CD4-positive, CD25-positive, alpha-beta regulatory T cell (primary cell): ENCODE measurements at places on chromosomes 6 and 20. TPM values are rescaled to one million over a fixed set of nuclear protein-coding genes. Genes with fewer than 3 reads are reported as not detected.
A peak's percentile ranks its signal among the peaks of the same experiment; 100 is the strongest.

GRCh38 chr6:4412488-4412887, 277.1 kb upstream of the ECI2 start:
- no peaks in the 10 kb centered on the region for H3K4me1 ChIP-seq

- peaks cover 43% of the 10 kb centered on the region for H3K4me1 ChIP-seq
- peak overlapping the region; percentile 93 for H3K27ac ChIP-seq
Measured at GRCh38 chr6:63635215-63635587, 401 bp upstream of the PHF3 start.

- no peak for DNase-seq
- peaks cover 2% of the 10 kb centered on the region for H3K27me3 ChIP-seq
- H3K36me3 ChIP-seq: no peaks in the 10 kb centered on the region
- H3K4me3 ChIP-seq: no peak overlapping the region
Measured at GRCh38 chr6:132952031-132952867, 137.9 kb downstream of the RPS12 start.

DNA sequence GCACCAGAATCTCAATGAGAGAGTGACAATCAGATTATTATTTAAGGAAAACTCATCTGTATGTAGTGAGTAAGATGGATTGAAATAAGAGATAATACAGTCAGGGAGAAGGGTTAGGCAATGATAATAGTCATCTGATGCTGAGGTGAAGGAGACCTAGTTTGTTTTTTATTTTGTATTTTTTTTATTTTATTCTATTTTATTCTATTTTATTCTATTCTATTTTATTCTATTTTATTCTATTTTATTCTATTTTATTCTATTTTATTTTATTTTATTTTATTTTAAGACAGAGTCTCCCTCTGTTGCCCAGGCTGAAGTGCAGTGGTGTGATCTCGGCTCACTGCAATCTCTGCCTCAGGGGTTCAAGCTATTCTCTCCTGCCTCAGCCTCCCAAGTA, 72.7 kb upstream of the RCAN2 start:
- H3K36me3 ChIP-seq: no peaks in the 10 kb centered on the region
- H3K27ac ChIP-seq: no peak overlapping the region
- no peak overlapping the region for H3K4me3 ChIP-seq

Gene ADGRF1
- total RNA-seq: not detected

Gene ESR1
- 4.7 TPM for total RNA-seq
